Hepatocyte (in vitro differentiated cells): ENCODE measurements at places on chromosomes 11 and 22. TPM values are rescaled to one million over a fixed set of nuclear protein-coding genes. Genes with fewer than 3 reads are reported as not detected.

The OR52E8 gene
- not detected in 2 replicates for total RNA-seq

The FOLR3 gene
- total RNA-seq = not detected in 2 replicates

- no peaks in the 10 kb centered on the region for H3K4me1 ChIP-seq
- DNase-seq = no peak
- no peak overlapping the region for H3K4me3 ChIP-seq
Measured at GRCh38 chr22:27348634-27349033, 452.9 kb downstream of the MN1 start.

The ANGPTL5 gene
- total RNA-seq = not detected in 2 replicates

GRCh38 chr11:134132808-134133207, 63.9 kb downstream of the JAM3 start:
- peak; percentile 23 for DNase-seq
- H3K27me3 ChIP-seq = no peaks in the 10 kb centered on the region
- H3K27ac ChIP-seq = no peak overlapping the region

The ARHGAP8 gene
- total RNA-seq = 24.0 and 25.2 TPM in 2 replicates

DNA sequence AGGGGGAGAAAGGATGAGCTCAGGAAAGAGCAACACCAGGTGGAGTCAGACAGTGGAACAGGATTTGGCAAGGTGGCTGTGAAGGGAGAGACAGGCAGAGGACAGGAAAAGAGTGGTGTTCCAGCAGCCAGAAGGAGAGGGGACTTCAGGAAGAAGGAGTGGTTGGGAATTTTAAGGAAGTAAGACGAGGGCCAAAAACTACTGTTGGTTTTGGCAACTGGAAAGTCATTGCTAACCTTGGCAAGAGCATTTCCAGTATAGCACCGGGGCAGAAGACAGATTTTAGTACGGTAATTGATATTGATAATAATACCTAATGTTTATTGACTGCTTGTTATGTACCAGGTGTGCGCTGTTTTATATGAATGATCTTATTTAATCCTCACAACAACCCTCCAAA, 15.4 kb upstream of the DDX6 start:
- no peak overlapping the region for H3K27ac ChIP-seq
- H3K36me3 ChIP-seq = no peaks in the 10 kb centered on the region
- no peaks in the 10 kb centered on the region for H3K4me1 ChIP-seq
- no peak for DNase-seq
- no peaks in the 10 kb centered on the region for H3K27me3 ChIP-seq

- DNase-seq = no peak
- H3K4me1 ChIP-seq = peaks cover 7% of the 10 kb centered on the region
- peak overlapping the region; percentile 34 for H3K27ac ChIP-seq
- H3K27me3 ChIP-seq = no peaks in the 10 kb centered on the region
Measured at GRCh38 chr11:9953994-9954626, 290.2 kb downstream of the SWAP70 start.

DNA sequence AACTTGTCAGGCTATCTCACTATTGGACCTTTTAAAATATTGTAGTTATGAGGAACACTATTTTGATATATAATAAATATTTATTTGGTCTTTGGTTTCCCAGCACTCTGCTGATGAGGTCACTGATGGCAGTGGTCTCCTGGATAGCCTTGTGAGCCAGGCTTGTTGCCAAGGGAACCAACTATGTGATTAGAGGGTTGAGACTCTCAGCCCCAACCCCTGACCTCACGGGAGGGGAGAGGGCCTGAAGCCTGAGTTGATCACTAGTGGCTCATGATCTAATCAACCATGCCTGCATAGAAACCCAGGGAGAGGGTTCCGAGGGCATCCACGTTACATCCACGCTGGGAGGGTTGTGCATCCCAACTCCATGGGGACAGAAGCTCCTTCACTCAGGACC, 10.8 kb downstream of the PANX1 start:
- H3K27me3 ChIP-seq = no peaks in the 10 kb centered on the region
- no peak for DNase-seq
- peaks cover 28% of the 10 kb centered on the region for H3K4me1 ChIP-seq
- H3K4me3 ChIP-seq = no peak overlapping the region
